ENCODE measurements at places on chromosomes 3 and 15.

- DNase-seq = no peak
These were observed 218.7 kb upstream of the CHRNA7 start for GRCh38 chr15:31811641-31812040.

GRCh38 chr15:69587723-69588426 lies 135.3 kb downstream of the RPLP1 start:
- DNase-seq = no peak

DNA sequence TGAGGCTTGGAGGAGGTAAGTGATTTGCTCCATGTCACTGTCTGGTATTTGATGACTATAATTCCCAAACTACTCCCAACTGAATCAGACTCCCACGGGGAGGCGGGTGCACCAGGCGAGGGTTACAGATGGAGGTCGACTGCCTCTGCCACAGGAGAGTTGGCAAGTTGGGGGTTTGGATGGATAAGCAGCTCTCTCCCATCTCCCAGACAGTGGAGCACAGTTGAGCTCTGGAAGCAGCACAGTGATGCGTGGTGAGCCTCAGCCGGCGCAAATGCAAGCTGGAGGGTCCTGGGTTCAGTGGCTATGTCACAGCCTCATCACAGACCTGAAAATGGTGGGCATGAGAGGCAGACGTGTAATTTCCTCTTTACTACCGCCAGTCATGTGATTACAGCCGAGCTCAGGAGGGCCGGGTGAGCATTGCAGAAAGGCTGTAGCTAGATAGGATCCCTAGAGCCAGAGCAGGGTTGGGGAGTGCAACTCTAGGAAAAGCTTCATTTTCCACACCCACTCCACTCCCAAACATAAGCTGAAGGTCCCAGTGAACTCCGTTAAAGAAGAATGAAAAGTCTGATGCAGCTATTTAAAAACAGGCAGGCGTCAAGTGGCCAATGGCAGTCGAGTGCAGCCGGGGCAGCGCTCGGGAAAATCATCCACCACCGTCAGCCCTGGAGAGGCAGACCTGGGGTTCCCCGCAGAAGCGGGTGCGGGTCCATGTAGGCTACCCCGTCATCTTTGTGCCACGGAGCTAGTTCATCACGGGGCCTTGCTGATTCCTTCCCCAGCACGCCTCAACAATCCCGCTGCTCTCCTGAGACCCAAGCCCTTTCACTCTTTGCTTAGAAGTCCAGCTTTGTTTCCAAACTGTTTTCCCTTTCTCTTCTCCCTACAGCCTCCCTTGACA lies 33.3 kb upstream of the VPS8 start:
- no peak for DNase-seq

DNA sequence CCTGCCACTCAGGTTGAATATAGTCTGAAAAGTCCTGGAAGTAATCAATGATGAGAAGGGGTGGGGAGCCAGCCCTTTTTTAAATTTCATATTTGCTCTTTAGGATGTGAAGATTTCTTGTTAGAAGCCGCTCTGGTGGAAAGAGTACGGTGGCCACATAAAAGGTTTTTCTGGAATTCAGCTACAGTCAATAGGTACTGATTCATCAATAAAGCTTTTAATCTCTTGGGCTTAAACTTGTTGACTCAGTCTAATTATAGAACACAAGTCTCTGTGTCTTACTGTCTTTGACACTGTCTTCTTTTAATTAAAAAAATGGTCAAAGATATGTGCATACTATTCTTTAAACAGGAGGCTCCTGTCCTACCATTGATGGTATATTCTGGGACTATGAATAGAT lies 99.9 kb upstream of the TP63 start:
- no peak for DNase-seq

- no peak for DNase-seq
These were observed 13.2 kb downstream of the ARHGEF3 start for GRCh38 chr3:56788521-56788920.

DNA sequence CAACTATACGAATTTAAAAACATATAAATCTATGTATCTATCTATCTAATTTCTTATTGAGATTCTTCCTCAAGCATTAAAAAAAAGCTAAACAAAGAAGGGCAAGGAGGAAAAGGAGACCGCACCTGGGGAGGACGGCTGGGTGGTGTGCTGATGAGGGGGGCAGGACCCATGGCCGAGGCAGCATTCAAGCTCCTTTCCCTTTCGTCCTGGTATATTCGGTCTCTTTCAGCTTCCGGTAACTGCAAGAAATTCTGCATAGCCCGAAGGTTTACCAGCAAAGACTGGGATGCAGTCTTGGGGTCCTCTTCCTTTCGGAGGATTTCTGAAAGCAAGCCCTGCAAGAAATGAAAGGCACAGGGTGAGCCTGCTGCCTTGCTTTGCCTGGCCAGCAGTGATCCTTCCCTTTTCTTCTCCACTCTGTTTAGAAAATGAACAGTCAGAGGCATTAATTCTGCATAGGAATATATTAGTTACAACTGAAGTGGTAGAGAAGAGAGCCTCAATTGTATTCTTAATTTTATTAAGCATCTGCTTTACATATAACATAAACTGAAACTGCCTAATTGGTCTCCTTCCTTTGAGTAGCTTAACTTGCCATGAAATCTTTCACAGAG lies 38.8 kb downstream of the SATB1 start:
- DNase-seq = no peak

- DNase-seq = no peak
These were observed 321.4 kb upstream of the GBE1 start for GRCh38 chr3:82082796-82083195.

DNA sequence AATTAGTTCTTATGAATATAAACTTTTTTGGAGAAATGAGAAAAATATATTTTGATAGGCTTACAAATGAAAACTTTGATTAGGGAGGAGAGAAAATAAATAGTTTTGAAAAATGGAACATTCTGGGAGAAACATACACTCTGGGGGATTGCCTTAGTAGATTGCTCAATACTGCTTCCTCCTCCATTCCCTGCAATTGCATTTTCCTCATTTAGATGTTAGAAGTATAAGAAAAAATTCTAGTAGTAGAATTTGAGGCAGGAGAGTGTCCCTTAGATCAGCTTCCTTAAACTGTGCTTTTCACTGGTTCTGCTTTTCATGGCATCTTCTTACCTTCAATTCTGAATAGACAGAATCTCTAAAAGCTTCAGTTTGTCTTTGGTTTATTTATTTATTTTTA lies 46.2 kb upstream of the CTDSPL2 start:
- DNase-seq = no peak

DNA sequence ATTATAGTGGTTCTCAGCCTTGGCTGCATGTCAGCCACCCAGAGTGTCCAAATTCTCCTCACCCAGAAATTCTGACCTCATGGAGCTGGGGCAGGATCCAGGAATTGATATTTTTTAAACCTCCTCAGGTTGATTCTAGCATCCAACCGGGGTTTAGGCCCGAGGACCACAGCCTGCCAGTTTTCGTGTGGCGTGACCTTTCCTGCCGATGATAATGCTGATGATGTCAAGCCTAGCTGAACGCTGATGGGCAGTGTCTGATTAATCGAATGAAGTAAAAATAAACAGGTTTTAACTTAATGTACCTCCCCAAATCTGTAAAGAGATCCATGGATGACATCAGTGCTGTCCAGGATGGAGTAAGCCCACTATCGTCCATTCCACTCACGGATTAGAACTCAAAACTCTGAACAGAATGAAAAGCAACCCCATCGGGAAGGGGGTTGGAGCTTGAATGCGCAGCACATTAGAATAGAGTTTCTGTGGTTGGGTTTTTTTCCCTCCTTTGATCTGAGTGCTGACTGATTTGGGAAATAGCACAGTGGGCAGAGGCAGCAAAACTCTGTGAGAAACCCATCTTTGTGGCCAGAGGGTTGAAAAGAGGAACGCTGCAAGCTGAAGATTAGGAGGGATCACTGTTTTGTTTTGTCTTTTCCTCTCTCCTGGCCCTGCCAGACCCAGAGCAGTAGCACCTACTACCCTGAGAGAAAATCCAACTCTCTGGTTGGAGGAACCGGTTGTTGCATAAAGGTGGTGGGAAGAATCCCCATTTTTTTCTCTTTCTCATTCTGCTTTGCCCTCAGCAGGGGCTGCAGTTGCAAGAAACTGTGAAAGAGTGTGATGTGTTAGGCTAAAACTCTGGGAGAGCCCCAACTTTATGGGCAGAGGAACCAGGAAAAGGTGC lies 153.9 kb downstream of the APBA2 start:
- no peak for DNase-seq

GRCh38 chr3:143298886-143299535 lies 179.4 kb downstream of the CHST2 start:
- no peak for DNase-seq

- DNase-seq = no peak
These were observed 85.2 kb downstream of the KBTBD8 start for GRCh38 chr3:67083277-67083676.

GRCh38 chr15:48617619-48618018 lies 27.9 kb downstream of the FBN1 start:
- DNase-seq = no peak

DNA sequence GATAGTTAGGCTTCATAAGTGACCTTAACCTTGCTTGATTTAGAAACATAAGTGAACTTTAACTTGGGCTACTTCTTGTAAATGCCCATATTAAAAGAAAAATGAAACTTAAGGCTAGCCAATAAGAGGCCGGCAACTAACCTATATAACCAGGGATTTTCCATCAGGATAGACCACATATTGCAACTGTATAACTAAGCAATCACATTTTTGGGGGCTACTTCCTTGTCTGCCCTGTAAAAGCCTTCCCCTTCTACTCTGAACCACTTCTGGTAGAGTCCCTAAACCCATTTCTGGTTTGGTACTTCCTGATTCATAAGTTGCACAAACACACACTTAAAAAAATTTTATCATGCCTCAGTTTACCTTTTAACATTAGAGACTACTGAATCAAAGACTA lies 150.9 kb upstream of the UBE2E2 start:
- DNase-seq = no peak

GRCh38 chr15:73570355-73571032 lies 62.7 kb downstream of the NPTN start:
- DNase-seq = no peak

GRCh38 chr3:141950572-141951493 lies 74.4 kb downstream of the ATP1B3 start:
- no peak for DNase-seq

GRCh38 chr3:99108508-99108907 lies 207.0 kb upstream of the DCBLD2 start:
- DNase-seq = no peak

DNA sequence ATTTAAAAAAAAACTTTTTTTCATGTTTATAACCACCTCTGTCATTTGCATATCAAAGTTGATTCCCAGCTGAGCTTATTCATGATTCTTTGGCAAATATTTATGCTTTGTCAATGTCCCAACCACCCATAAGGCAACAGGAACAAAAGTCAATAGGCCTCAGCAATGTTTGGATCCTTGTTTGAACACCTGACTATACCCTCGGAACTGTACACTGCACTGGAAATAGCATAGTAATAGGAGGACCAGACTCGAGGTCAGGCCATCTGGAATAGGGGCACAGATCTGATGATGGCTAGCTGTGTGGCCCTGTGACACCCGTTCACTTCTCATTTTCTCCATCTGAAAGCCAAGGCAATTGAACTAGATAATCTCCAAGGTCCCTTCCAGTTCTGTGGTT lies 301.7 kb upstream of the ATP11B start:
- no peak for DNase-seq

DNA sequence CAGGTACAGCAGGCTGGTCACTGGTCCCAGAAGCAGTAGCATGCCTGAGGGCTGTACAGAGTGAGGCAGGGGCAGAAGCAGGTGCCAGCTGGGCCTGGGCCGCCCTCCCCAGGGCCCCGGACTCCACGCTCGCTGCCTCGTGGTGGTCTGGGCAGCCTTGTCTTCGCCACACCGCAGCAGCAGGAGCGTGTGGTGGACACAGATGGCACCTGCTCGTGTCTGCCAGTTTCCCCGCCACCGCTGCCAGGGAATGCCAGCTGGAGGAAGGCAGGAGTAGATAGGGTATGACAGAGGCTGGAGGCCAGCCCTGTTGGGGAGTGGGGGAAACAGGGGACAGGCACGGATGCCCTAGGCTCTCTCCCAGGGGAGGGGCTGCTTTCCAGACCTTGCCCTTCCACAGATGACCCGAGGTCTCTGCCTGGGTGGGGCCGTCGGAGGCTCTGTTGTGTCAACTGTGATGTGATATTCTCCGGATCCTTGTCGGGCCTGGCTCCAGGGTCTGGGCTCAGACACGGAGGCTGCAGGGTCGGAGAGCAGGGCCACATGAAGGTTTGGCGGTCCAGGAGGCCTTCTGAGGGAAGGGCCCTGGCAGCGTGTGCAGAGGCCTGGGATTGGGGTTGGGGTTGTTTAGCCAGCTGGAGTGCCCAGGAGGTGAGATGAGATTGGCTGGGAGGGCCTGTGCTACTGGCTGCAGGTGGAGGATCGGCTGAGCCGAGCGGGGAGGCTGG lies 33.6 kb downstream of the GOLGA6L10 start:
- no peak for DNase-seq

GRCh38 chr15:48806151-48806550 lies 4.7 kb downstream of the CEP152 start:
- no peak for DNase-seq

DNA sequence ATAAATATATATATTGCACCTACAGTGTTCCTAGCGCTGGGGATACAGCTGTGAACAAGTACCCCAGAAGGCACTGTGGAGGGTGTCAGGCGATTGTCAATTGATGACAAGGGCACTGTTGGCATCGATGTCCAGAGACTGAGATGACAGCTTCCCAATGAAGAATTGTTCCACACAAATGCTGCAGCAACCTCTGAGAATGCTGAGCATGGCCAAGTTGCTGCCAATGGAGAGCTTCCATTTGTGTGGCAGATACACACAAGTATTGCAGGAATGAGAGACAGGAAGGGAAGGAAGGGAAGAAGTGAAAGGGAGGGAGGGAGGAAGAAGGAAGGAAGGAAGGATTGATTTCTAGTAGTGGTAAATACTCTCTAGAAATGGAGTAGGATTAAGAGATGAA lies 21.9 kb downstream of the LRTM1 start:
- no peak for DNase-seq

DNA sequence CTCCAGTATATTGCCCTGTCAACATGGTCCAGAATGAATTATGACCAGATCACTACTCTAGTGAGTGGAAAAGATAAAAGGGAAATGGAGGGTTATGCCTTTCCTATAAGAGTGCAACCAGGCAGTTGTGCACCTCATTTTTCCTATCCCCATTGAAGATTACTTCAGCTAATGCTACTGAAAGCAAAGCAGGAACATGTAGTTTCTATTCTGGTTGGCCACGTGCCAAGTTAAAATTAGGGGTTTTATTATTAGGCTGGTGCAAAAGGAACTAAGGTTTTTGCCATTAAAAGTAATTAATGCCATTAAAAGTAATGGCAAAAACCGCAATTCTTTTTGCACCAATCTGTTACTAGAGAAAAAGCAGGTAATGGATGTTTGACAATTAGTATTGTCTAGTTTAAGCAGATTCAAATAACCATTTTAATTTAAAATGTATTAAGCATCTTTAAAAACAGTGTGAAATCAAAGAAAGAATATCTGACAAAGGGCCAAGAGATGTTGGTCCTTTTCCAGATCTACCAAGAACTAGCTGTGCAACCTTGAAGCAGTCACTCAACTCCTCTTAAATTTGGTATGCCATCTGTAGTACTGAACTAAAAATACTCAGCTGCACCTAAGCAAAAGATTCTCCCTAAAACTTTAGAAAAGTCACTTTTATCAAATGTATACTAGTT lies 567.5 kb upstream of the CCDC54 start:
- DNase-seq = no peak
